ENCODE measurements at places on chromosomes 11 and 22. TPM values are rescaled to one million over a fixed set of nuclear protein-coding genes. Genes with fewer than 3 reads are reported as not detected.

- no peak for DNase-seq
Measured at GRCh38 chr11:45162916-45163879, 16.8 kb downstream of the PRDM11 start.

DNA sequence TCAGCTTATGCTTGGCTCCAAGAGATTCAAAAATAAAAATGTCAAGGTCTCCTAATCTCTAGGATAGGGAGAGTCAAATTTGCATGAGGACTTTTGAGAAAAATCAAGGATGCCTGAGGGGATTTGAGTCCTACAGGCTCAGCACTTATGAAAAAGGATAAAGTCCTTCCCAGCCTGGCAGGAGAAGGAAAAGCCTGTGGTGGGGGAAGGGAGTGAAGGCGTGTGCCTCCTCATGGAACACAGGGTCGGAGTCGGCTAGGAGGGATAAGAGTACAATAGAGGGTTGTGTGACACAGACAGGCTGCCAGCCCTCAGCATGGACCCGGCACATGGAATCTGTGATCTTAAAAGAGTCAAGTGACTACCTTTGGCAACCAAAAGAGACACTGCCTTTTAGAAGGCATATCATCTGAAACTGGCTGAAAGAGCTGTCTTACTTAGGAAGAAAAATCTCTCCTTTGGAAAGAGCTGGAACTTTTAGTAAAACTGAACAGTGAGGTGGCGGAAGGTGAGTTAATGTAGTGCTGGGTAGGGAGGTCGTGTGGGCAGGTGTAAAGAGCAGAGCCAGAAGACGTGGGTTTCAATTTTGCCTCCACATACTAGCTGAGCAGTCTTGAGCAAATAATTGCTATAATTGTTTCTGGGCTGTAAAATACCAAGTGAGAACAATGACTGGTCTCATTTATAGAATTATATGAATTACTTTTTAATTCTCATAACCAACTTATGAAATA, 58.8 kb upstream of the RDX start:
- DNase-seq, result no peak

GRCh38 chr11:69293819-69294505, at the start of gene MYEOV:
Gene MYEOV, plus strand, starts transcription at chr11:69294155. Its CDS starts 1,200 bp downstream, at chr11:69295355.
- DNase-seq, result no peak

DNA sequence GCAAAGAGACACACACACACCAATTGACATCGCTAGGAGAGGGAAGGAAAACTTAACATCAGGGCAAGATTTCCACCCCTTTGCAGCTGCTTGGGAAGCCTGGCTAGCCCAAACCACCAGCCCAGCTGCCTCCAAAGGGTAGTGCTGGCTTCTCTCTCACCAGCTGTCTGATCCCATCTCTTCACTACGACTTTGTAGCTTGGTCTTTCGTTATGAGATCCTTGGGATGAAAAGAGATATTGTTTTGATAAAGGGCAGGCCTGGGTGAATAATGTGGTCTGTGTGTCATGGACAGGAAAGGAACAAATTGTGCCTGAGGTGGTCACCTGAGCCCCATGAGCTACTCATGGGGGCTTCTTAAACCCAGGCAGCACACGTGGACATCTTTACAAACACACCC, 101.9 kb downstream of the ARL14EP start:
- no peak for DNase-seq

DNA sequence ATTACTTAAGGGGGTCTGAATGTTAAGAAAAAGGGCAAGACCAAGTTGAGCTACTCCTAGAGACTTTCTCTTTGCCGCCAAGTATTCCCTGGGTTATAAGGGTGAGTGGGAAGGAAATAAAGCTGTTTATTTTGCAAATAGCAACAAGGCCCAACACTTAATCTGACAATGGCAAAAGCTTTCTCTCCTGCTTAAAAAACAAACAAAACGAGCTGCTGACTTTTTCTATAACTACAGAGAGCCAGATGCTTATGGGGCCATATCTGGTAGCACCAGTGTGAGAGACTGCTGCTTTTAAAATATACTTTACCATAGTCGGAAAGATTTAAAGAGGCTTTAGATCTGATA, 2.3 kb upstream of the KDM2A start:
- no peak for DNase-seq

GRCh38 chr11:41177791-41178190, 281.7 kb downstream of the LRRC4C start:
- DNase-seq, result no peak

DNA sequence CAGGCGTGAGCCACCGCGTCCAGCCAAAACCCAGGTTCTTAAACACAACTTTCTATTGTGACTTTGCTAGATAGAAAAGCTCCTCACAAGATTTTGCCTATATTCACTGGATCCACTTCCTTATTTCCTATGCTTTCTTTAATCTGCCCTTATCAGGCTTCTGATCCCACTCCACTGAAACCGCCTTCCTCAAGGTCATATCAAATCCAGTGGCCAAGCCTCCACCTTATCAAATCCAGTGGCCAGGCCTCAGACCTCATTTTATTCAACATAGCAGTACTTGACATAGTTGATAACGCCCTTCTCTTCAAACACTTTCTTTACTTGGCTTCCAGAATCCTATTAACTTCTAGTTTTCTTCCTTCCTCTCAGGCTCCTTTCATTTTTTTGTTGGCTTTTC, 29.5 kb downstream of the DIXDC1 start:
- DNase-seq, result no peak

DNA sequence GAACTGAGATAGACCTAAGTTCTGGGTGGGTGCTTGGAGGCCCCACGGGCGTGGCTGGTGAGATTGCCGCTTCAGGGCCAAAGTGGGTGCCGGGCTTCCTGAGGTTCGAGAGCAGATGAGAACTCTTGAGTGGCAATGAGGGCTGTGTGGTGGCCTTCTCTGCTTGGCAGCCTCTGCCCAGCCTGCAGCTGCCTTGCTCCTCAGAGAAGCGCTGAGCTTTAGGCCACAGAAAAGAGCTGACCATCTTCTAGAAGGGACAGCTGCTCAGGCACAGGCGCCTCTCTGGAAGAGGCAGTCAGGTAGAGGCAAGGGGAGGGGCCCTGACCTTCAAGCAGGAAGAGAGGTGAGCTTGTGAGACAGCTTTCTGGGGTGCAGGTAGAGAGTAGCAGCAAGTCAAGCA, 72.8 kb downstream of the MED15 start:
- no peak for DNase-seq

GRCh38 chr11:126423743-126424142, 68.3 kb downstream of the ST3GAL4 start:
- DNase-seq, result no peak

C22orf31 gene
- total RNA-seq, result not detected

DNA sequence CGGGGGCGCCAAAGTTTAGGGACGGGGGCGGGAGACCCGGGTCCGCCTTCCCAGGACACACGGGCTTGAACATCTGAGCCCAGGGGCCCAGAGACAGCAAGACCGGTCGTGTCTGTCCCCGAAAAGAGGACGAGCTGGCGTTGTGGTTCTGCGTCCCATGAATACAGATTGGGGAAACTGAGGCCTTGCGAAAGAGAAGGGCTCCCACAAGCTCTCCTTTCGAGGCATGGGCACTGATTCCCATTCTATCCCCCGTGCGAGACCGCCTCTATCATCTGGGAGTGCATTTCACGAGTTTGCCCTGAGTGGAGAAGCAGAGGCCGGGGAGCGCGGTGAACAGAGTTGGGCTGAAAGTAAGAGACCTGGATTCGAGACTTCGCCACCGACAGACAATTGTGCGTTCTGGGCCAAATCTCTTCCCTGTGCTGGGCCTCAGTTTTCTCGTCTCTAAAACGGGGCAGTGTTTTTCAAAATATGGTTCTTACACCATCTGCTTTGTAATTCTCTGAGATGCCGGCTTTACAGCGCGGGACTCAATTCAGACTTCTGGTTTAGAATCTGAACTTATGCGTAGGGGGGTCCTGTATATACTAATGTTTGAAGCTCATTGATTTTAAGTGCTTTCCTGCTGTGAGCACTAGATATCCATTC, 471 bp downstream of the RNF185 start:
- DNase-seq, result no peak

PIWIL4 gene
- 5.0 TPM for total RNA-seq

DSCAML1 gene
- 2.0 TPM for total RNA-seq

E2F8 gene
- total RNA-seq, result 6.1 TPM

GRCh38 chr22:36288571-36289405, 35.9 kb downstream of the APOL1 start:
- DNase-seq, result no peak

GRCh38 chr11:31050061-31050765, 319.3 kb downstream of the DCDC1 start:
- no peak for DNase-seq

DNA sequence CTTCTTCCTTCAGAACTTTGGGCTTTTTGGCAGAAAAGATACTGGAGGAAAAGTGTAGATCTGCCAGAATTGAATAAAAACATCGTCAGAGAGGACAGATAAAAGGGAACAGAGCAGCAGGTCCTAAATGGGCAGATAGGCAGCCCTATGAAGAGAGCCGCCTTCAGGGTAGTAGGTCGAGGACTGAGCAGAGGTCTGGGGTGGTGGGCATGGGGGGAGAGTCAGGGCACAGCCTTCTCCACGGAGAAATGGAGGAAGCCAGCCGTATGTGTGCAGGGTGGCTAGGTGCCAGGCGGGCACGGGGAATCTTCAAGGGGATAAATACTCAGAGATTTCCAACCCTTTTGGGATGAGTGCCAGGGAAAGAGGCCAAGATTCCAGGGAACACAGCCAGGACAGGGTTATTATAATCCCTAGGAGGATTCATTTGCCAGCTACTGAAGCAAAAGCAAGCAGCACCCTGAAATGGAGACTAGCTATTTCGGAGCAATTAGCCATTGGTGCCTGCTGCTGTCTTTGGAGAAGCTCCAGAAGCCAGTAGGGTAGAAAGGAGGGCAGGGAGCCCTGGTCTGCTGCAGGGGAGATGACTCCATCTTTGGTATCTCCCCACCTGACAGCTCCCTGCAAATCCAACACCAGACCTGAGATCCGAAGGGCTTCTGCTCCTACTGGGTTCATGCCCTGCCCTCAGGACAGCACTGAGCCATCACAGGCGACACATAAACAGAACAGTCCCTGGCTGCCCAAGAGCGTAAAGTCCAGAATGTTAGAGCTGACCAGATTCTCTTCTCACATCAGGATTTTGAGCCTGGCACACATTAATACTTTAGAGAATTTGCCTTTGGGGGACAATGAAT, 174.5 kb upstream of the NTM start:
- DNase-seq, result no peak

DNA sequence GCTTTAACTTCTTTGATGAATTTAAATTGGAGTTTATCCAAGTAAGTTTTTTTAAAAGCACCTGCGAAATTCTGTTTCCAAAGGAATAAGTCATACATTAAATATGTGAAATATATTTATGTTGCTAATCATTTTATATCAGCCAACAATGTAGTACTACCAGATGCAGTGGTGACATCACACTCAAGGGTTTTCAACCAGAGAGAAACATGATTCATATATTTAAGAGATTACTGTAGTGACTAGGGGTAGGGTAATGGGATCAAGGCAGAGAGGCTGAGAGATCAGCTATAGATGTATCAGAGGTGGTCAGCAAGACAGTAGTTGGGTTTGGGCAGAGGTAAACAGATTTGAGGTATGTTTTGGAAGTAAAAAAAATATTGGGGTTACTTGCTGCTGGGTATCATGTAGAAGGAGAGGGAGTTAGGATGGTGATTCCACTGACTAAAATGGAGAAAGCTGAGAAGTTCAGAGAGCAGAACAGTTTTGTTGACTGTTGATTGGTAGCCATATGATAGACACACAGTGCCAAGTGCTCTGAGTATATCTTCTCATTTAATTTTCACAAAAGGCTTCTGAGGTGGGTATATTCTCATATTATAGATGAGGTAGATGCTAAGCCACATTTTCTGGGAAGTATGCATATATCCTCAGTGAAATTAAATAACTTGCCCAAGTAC, 39.4 kb downstream of the CEP57 start:
- no peak for DNase-seq

DNA sequence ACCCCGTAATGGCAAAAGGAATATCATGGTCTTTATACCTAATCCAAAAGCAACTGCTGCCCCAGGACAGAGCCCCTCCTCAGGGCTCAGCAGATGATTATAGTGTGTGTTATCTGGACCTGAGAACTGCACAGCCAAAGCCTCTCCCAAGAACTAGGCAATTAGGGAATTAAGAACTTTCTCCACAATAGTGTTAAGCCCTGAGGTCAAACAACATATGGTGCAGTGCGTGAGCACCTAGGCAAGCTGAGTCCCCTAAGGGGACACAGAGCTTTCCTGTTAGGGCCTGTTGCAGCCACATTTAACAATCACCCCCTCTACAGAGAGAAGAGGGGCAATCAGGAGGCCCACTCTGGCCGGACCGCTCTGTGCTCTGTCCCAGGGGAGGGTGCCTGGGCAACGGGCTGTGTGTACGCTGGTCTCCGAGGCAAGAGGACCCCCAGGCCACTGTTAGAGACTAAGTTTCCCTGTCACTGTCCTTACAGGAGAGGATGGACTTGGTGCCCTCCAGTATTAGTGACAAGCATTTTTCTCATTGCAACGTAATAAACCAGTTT, 1.4 kb upstream of the KCNJ5 start:
- no peak for DNase-seq

DNA sequence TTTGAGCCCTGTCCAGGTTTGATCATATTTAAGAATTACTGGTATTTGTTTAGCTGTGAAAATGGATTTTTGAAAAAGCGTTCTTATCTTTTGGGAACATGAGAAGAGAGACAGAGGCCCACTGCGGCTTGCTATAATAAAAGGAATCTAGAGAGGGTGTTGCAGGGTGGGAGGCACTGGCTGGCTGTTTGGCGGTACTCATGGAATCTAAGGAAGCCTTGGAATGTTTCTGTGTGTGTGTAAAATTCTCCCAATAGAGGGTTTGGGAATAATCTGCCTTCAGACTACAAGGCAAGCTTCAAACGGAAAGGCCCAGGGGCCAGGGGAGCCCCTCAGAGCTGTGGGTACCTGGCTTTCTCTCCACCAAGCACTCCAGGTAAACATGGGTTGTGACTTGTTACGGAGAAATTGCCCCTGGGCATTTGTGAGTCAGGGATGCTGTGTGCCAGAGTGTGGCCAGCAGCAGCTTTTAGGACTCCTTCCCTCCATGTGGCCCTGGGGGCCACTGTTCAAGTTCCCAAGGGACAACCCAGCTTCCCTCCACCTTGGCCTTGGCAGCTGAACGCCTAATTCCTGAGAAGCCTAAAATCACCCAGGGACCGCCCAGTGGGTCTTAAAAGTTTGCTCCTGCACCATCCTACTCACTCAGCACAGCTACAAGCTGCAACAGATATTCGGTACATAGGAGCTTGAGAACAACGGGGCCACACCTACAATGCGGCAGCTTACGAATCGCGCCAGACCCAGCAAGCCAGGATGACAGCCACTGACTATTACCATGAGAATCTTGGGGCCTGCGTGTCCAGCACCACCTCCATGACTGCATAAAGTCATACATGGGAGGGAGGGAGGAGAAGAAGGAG, 14.1 kb upstream of the SYT8 start:
- no peak for DNase-seq

- DNase-seq, result no peak
Measured at GRCh38 chr11:71245601-71246391, 6.6 kb downstream of the SHANK2 start.

TST gene
- total RNA-seq, result 21.3 TPM
